Activated CD4-positive, alpha-beta T cell treated with anti-CD3 and anti-CD28 coated beads, Interleukin-10, Interleukin-2, amounts not matched to agents 100 ng/mL and 50 ng/mL, durations not matched to agents 16 hours and 8 hours (primary cell): ENCODE measurements at places on chromosomes 16 and 17.

- no peak for DNase-seq
Measured at GRCh38 chr17:4407216-4407615, 26.5 kb upstream of the SPNS3 start.

DNA sequence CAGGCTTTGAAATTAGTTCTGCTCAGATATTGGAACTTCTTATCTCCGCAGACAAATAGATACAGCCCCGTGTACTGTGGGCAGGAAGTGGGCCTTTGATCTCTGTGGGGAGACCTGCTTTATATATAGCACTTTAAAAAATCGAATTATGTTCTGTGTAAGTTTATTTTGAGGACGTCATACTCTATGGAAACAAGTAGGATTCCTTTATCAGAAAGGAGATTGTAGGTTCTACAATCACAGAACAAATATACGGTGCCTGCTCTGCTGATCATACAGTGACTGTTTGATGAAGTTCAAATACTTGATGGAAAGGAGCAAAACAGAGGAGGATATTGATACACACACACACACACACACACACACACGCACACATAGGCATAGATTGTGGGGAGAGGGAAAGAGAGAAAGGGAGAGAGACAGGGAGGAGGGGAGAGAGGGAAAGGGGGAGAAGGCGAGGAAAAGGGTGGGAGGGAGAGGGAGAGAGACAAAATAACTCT, 14.7 kb upstream of the TMEM220 start:
- no peak for DNase-seq

GRCh38 chr16:17404941-17405689, 65.6 kb downstream of the XYLT1 start:
- no peak for DNase-seq

GRCh38 chr16:21285314-21285713, 7.2 kb upstream of the CRYM start:
- DNase-seq, result no peak

DNA sequence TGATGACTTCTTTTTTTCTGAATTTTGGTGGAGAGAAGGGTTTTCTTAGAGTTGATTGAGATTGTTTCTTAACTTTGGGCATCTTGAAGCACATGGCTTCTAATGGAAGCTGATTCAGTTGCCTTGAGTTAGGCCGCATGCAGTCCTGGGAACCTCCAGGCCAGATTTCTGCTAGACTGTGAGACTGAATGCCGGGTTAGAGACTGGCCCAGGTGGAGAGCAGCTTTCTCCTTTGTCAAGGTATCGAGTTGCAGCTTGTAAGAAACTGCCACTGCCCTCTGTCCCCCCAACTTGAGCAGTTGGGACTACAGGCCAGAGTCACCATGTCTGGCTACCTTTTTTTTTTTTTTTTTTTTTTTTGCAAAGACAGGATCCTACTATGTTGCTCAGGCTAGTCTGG, 77.6 kb downstream of the CLEC16A start:
- no peak for DNase-seq

DNA sequence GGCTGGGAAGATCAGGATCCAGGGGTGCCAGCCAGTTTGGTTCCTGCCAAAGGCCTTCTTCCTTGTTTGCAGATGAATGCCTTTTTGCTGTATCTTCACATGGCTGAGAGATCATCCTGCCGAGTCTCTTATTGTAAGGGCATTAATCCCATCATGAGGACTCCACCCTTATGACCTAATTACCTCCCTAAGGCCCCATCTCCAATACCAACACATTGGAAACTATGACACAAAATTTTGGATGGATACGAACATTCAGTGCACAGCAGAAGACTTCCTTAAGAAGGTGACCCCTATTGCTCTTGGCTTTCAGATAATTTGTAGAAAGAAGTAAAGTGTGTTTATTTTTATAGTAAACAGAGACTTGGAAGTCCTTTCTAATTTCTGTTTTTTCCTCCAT, 1164.7 kb upstream of the CDH8 start:
- no peak for DNase-seq

GRCh38 chr16:63361032-63361624, 1324.9 kb upstream of the CDH8 start:
- DNase-seq, result peak; percentile 41

DNA sequence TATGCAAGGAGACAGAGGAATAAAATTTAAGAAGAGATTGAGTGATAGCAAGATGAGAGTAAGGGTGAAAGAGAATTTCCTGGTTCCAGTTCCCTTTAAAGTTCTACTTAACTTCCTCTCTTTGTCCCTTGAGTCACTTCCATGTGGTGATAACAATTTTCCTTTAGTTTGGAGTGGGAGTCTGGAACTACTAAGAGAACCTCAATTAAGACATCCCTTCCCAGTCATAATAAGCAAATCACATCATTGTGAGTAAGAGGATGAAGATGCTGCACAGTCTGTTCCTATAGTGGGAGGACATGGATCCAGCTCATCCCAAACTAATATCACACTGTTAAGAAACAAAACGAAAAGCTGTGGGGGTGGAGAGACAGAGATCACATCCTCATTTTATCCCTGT, 24.4 kb downstream of the TBX21 start:
- DNase-seq, result no peak

DNA sequence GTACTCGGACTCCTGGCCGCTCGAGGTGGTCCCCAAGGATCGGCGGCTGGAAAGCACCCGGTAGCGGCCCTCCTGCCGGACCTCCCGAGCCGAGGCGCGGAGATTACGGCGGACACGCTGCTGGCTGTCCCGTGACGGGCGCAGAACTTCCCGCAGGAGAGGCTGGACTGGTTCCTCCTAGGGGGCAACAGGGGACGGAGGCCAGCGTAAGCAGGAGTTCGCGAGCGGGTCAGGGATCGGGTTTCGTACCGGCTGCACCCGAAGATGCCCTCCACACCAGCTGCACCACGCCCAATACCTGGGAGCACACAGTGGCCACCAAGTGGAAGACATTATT, 341 bp downstream of the SLC7A6OS start:
- DNase-seq, result no peak

DNA sequence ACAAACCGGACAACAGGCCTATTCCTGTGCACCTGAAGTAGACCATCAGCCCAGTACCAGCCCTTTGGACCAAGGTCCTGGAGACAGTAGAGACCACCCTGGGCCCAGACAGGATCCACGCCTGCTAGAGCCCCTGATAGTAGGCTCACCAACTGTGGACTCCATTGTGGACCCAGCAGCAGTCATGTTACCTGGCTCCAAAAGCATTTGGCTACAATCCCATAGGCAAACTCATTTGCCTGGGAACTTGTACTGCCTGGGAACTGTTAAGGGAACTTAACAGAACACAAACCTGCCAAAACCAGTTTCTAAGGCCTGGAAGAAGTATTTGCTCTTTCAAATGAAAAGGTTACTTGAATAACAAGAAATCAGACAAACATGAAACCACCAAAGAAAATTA, 10.0 kb upstream of the ACSM1 start:
- no peak for DNase-seq

DNA sequence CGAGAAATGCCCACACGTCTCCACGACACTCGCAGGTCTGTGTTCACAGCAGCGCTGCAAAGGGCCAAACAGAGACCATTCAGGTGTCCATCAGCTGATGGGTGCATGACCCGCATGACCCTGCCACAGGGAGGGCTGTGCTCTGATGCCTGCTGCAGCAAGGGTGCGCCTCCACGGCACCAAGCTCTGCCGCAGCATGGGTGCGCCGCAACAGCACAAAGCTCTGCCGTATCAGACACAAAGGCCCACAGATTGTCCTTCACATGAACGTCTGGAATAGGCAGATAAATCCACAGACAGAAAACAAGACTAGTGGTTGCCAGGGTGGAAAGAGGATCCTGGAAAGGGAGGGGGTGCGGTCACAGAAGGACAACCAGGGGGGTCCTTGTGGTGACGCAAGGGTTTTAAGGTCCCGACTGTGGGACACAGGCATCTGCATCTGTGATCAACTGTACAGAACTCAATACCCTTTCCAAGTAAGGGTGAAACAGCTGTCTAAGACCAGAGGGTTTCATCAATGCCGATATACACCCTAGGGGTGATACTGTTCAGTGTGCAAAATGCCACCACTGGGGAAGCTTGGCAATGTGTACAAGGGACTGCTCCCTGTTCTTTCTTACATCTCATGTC, 121.0 kb downstream of the ANKRD11 start:
- DNase-seq, result no peak

DNA sequence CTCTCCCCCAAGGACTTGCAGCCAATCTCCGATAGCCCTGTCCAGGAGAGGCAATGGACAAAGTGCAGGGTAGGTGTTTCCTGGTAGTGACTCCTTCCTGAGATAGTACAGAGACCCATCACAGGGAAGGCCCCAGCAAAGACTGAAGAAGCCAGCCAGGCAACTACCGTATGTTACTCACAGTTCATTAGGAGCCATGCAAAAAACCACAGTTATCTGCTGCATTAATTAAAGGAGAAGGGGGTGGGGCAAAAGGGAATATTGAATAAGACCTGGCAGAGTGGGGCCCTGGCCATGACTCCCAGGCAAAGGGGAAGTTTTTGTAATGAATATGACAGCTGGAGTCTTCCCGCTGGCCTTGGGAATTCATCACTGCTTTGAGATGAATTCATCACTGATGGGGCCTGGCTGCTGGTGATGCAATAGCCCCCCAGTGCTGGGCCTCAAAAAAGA, 2.5 kb upstream of the SLC13A2 start:
- no peak for DNase-seq

GRCh38 chr16:52407778-52408177, 139.2 kb downstream of the TOX3 start:
- DNase-seq, result no peak

- no peak for DNase-seq
Measured at GRCh38 chr17:32265192-32265923, at the start of gene RHBDL3. Gene RHBDL3, plus strand, starts transcription at chr17:32265832. Its CDS starts 358 bp downstream, at chr17:32266190.

- no peak for DNase-seq
Measured at GRCh38 chr16:48590476-48590875, 19.5 kb downstream of the N4BP1 start.

DNA sequence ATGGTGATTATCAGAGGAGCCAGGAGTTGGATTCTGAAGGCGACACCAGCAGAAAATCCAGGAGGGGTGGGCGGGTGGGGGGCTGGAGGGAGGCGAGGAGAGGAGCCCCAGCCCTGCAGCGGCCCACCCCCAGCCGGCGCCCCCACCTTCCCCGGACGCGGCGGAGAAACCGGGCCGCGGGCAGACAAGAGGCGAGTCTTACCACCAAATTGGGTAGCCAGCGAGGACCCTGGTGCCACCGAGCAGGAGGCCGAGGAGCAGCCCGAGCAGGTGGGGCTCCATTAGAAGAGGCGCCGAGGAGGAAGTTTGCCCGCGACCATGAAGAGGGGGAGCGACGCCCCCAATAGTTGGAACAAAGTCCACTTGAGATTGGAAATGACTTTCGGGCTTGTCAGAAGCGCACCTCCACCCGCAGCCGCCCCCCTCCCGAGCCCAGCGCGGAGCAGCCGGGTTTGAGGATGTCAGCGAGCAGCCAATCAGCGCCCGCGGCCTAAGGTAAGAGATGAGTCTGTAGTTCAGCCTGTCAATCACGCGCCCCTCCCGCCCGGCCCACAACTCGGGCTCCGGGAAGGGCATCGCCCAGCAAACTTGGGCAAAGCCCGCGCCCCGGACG, at the start of gene WNT3:
TSS of gene WNT3 (minus strand) at position 377 of the 613 bp plus-strand sequence. CDS start at position 282, 95 bp downstream.
- DNase-seq, result peak; percentile 62

GRCh38 chr17:17254036-17254435, 17.1 kb upstream of the FLCN start:
- no peak for DNase-seq

- no peak for DNase-seq
Measured at GRCh38 chr16:27434141-27435051, 32.4 kb downstream of the IL21R start.

DNA sequence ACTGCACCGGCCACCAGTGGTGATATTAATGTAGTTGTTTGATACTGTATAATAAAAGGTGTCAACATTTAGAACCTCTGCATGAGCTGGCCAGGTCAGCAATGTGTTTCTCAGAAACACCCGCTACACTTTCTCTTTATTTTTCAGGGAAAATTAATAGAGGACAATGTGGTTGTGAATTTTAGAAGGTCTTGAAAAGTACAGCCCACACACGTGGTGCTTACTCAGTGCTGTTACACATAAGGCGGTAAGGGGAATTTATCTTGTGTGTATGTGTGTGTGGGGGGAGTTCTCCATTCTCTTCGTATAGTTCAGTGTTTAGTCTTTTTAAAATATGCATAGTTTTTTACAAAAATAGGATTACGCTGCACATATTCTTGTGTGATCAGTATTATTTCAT, 4.4 kb upstream of the ZFP1 start:
- DNase-seq, result no peak

DNA sequence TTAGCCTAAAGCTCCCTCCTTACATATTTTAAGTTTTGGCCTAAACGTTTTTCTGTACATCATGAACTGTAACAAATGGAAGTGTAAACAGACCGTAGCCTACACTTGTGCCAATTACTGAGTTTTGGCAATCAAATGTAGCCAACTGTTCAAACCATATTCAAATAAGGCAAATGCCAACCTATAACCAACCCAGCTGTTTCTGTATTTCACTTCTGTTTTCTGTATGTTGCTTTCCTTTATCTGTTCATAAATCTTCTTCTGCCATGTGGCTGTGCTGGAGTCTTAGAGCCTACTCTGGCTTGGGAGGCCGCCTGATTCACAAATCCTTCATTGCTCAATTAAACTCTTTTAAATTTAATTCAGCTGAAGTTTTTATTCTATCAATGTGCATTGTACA, 6.9 kb upstream of the C16orf78 start:
- DNase-seq, result no peak

DNA sequence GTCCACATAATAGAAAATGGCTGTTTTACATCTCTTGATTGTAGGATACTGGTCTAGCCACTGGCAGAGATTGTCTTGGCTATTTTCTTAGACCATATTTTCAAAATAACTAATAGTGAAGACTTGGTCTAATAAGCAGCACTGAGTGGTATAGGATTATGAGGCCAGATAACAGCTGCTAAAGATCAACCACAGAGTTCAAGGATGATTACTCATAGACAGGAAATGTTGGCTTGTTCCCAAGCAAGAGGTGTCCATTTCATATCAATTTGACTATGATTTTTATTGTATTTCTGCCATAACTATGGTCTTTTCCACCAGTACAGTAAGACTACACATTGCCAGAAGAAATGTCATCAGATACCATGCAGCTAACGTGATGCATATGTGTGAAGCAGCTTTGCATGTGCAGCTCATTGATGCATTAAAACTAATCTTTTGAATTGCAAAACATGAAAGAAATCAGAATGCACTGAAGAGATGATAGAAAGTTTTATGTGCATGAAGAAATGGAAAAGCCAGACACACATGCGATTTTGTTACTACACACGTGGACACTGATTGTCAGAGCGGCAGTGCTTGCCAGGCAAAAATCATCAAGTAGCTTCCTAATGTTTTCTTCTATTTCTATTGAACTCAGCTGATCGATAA, 693.3 kb downstream of the CDH11 start:
- no peak for DNase-seq

GRCh38 chr17:34584805-34585416, 5.5 kb downstream of the TMEM132E start:
- DNase-seq, result peak; percentile 7
